ENCODE measurements at places on chromosomes 4 and X.

- no peak for DNase-seq
These were observed 5.1 kb upstream of the MTHFD2L start for GRCh38 chr4:74152836-74153235.

DNA sequence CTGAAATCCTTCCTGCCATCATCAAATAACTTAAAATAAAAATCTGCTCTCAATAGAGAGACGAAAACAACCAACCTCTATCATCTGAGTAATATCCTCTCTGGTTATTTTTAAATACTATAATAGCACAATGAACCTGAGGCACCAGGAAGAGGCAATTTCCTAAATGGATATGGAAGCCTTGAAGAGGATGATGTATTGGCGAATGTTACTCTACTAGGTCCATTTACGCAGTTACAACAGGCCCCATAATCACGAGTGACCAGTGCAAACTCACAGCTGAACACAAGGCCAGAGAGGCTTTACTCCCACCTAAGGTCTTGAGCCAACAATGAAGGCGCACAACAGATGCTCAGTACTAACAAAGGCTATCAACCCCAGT lies 678.8 kb upstream of the NR3C2 start:
- DNase-seq = no peak

DNA sequence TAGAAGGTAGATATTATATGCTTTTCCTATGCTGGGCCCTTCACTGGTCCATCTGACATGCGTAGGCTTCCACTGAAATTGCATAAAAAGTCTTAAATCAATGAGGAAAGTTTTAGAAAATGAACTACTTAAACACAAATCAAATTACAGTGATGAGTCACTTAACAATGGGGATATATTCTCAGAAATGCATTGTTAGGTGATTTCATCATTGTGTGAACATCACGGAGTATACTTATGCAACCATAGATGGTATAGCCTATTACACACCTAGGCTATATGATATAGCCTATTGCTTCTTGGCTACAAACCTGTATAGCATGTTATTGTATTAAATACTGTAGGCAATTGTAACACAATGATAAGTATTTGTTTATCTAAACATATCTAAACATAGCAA lies 10.3 kb downstream of the STAP1 start:
- peak; percentile 56 for DNase-seq

- no peak for DNase-seq
These were observed 1.1 kb upstream of the NXT2 start for GRCh38 chrX:109535578-109535977.

DNA sequence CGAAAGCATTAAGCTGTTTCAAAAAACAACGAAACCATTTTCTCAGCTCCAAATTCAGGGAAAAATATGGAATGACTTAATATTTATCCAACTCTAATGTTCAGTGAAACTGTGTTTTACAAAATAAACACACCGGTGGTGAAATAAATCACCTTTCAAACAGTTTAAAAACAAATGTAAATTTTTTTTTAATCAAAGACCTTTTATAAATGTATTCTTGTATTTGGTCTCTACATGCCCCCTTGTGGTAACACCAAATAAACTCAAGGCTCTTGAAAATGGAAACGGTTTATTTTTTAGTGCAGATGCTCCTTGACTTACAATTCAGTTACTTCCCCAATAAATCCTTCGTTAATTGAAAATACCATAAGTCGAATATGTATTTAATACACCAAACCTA lies 45.8 kb upstream of the ITM2A start:
- peak; percentile 4 for DNase-seq

DNA sequence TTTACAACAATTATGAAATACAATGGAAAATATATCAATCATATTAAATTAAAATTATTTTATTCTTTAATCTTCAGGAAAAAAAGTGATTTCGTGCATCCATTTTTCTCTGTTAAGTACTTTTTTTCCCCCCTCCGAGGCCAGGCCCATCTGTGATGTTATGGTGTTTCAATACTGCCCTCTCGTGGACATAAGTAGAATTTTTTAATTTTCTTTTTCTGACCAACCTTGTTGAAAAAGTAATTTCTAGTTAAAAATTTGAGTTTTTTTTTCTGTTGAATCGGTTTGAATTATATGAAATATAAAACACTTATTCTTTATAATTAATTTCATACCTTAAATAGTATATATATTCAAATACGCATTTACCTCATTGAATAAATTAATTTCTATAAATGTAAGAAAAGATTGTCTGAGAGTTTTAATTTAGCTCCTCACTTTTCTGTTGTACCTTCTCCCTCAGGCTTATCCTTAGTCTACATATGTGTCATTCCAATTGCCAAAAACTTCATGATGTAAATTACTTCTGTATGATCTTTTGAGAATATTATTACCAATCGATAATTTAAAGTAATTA lies 175.8 kb upstream of the TECRL start:
- peak; percentile 41 for DNase-seq

GRCh38 chr4:56410247-56411062 lies 23.2 kb upstream of the AASDH start:
- DNase-seq = peak; percentile 98

GRCh38 chr4:131054489-131055019 lies 1958.6 kb downstream of the C4orf33 start:
- no peak for DNase-seq

GRCh38 chr4:124085561-124086180 lies 626.9 kb downstream of the ANKRD50 start:
- peak; percentile 58 for DNase-seq

- no peak for DNase-seq
These were observed 169.6 kb upstream of the GATB start for GRCh38 chr4:151930372-151930771.

DNA sequence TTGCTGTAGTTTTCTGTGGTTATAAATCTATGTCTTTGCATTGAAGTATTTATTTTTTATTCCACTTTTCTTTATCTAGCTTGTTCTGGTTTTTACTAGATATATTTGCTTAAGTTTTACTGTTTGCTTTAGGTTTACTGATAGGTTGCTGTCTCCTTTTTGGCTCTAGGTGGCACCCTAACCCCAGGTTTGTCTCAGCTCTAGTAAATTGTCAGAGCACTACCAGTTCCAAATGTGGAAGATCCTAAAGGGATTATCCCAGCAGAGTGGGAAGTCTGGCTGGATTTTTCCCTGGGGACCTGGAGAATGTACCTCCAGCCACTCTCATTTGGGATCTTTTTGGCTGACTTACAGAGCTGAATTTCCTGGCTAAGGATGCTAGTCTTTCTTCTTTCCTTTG lies 106.1 kb downstream of the PBDC1 start:
- peak; percentile 40 for DNase-seq

DNA sequence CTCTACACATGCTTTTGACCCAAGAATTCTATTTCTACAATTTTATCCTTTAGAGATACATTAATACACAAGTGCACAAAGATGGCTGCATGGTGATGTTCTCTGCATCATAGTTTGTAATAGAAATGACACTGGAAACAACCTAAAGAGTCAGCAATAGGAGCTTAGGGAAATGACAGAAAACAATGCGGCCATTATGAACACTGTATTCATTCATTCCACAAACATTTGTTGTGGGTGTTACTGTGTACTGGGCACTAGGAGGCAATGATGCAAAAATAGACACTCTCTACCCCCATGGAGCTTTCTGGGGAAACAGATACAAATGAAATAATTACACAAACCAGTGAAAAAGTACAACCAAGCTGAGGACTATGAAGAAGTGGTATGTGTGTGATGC lies 32.0 kb downstream of the IDS start:
- DNase-seq = no peak

GRCh38 chrX:22952010-22952409 lies 47.8 kb upstream of the DDX53 start:
- peak; percentile 24 for DNase-seq

- peak; percentile 32 for DNase-seq
These were observed 216.2 kb upstream of the BMP3 start for GRCh38 chr4:80814266-80814665.

DNA sequence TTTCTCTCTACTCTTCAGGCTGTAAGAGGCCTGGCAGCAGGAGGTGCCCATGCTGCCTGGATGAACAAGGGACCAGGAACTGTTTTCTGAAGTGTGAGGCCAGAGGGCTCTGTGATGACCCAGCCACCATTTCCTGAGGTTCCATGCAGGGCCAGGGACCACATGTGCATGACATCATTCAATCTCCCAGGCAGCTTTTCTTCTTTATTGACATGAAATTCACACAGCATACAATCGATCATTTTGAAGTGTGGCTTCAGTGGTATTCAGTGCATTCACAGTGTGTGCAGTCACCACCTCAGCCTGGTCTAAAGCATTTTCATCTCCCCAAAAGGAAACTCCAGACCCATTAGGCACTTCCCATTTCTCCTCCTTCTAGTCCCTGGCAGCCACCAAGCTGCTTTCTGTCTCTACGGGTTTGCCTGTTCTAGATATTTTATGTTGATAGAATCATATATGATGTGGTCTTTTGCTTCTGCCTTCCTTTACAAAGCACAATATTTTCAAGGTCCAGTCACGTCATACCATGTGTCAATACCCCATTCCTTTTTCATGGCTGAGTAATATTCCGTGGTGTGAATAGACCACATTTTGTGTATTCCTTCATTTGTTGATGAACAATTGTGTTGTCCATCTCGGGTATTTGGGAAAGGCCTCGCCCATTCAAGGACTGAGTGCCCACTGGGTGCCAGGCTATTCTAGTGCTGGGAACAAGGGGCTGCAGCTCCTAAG lies 93.1 kb downstream of the PSAPL1 start:
- peak; percentile 93 for DNase-seq

DNA sequence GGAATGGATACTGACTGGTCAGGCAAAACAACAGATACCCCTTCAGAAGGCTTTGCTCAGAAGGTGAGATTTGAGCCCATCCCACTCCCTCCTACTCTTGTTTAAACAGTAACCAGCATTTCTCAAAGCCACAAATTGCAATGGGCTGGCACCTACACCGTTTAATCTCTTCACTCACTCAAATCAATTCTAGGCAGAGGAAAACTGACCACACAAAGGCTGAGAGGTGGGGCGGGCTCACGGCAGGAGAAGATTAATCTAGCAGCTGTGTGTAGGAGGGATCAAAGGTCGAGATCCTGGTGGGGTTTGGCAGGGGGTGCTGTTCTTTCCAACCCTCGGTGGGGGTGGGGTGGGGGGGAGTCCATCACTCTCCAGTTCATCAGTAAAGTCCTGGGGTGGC lies 622.4 kb downstream of the BCOR start:
- no peak for DNase-seq

GRCh38 chr4:105978684-105979296 lies 83.5 kb downstream of the NPNT start:
- DNase-seq = peak; percentile 90

DNA sequence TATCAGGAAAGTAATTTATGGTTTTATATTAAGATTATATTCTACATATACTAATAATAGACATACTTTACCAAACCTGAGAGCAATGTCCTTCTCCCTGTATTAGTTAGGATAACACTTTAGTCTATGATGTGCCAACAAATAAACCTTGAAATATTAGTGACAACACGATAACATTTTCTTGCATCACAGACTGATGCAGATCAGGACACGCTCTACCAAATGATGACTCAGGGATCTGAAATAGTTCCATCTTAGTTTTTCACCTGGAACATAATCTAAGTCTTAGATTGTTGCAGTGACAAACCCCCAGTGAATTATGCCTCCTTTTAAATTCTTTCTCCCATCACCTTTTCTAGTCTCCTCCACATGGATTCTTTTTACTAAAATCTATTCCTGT lies 214.2 kb downstream of the CLCN4 start:
- DNase-seq = no peak

GRCh38 chr4:54657551-54658251 lies at the start of gene KIT:
TSS of gene KIT (plus strand) at chr4:54657957. CDS start at chr4:54658015, 58 bp downstream.
- DNase-seq = peak; percentile 29

GRCh38 chrX:142214081-142214480 lies 9.0 kb upstream of the MAGEC2 start:
- no peak for DNase-seq

DNA sequence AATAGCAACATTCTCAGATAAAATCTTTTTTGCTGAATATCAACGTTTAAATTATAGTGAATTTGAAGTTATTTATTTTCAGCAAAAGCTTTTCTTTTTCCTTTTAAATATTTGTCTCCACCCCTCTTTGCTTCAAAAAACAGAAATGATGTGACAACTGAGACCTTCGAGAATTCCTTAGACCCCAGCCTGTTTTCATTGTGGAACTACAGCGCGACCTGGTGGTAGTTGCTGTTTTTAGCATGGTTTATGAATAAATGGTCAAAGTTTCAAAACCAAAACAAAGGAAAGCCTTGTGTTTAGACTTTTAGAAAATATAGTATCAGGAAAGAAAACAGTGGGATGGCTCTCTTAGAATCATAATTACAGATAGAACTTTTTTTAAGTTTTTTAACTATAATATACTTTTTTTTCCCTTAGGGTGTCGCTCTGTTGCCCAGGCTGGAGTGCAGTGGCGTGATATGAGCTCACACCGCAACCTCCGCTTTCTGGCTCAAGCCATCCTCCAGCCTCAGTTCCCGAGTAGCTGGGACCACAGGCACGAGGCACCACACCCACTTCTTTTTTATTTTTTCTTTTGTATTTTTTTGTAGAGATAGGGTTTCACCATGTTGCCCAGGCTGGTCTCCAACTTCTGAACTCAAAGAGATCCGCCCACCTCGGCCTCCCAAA lies 26.8 kb upstream of the TMEM184C start:
- DNase-seq = peak; percentile 69

DNA sequence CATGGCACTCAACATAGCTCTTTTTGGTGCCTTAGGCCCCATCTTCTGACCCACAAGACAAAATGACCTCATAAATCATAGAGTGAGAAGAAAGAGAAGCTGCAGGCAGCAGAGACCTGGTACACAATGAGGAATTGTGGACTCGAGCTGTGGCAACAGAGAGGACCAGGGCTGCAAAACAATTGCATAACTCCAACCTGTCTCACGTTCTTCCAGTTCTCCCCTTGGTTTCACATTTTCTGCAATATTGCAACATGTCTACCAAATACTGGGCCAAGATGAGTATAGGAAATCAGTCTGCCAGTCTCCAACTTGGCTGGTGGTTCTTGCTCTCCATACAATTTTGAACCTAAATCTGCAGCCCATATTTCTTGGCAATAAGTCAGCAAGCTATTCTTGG lies 105.3 kb downstream of the KDR start:
- DNase-seq = no peak

GRCh38 chrX:123210252-123210651 lies 26.2 kb downstream of the GRIA3 start:
- no peak for DNase-seq

DNA sequence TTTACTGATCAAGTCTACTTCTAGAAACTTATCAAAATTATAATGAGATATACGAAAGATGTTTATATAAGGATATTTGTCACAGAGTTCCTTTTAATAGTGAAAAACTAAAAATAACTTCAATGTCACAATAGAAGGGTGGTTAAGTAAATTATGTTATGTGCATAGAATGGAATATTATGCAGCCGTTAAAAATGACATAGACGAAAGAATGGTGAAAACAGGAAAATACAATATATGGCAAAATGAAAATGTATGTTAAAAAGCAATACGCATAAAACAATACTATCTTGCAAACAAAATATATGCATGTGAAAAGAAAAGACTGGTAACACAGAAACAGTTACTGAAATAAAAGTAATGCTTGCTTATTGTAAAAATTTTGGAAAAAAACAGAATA lies 19.1 kb downstream of the ZDHHC9 start:
- DNase-seq = no peak

Data from fibroblast of upper back skin (primary cell).